GM12891 (cell line): ENCODE measurements at places on chromosomes 11 and 22.

GRCh38 chr11:17934194-17934593, 78.7 kb downstream of the SERGEF start:
- no peak for DNase-seq

DNA sequence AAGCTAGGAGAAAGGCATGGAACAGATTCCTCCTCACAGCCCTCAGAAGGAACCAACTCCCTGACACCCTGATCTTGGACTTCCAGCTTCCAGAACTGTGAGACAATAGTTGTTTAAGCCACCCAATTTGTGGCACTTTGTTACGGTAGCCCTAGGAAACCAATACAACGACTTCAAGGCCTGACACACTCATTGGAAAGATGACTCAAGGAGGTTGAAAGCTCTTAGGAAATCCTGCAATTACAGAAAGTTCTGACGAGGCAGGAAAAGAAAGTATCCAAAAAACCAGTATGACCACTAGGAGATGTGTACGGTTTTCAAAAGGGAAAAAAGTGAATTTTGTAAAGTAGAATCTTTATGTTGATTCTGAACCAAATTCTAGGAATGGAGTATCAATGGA, 161.4 kb downstream of the SWAP70 start:
- no peak for DNase-seq

DNA sequence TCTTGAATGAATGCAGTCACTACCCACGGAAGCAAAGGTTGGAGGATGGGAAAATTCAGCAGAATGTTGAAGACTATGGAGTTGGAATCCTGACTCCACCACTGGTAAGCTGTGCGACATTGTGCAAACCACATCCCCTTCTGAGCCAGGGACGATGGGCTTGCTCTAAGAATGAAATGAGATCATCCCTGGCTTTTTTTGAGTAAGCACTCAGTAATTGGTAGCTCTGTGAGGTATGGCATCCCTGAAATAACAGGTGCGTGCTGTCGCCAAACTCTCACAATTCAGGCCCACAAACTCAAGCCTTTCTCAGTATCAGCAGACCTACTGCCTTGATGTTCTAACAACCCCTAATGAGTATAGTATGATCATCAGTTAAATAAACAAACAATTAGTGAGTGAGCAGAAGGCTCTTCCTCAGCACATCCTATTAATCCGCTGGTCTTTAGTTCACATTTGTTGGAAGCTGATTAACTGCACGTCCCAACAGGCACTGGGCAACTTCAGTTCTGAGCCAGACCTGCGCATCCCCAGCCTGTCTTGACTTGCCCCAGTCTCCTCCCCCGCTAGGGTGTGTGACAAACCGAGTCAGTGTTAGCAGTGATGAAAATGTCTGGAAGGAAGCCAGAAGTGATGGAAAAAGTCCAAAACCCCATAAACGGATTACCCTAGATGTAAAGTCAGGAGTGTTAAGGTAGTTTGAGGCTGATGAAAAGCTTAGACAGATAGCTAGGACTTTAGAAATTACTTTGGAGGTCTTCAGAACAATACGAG, 235.5 kb downstream of the GRIK4 start:
- no peak for DNase-seq

- no peak for DNase-seq
Observed at GRCh38 chr22:41524251-41524661, 20.0 kb downstream of the POLR3H start.

DNA sequence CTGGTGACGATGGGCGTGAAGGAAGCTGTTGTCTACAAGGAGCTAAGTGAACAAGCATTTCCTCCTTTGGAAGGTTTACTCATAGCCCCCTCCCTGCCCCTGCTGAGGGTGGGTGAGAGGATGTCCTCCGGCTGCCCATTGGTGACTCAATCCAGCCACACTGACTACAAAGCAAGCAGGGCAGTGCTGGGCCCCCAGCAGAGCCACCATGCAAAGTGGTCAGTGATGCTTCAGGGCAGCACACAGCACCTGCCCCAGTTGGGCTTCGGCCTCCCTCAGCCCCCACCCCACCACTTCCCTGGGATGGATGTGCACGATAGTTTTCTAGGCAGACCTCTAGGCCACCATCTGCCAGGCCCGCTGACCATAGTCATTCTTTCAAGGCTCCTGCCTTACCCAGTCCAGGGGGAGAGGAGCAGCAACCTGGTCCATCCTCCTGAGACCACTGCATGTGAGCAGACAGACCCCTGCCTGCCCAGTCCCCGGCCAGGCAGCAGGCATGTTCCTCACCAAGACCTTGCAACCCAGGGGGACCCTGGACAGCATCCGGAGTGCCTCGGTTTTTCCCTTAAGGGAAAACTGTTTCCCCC, 125.1 kb downstream of the BCR start:
- DNase-seq, result no peak
